ENCODE measurements at places on chromosomes 16 and 17.

GRCh38 chr16:71319999-71320398, 30.8 kb upstream of the CMTR2 start:
- DNase-seq = no peak

DNA sequence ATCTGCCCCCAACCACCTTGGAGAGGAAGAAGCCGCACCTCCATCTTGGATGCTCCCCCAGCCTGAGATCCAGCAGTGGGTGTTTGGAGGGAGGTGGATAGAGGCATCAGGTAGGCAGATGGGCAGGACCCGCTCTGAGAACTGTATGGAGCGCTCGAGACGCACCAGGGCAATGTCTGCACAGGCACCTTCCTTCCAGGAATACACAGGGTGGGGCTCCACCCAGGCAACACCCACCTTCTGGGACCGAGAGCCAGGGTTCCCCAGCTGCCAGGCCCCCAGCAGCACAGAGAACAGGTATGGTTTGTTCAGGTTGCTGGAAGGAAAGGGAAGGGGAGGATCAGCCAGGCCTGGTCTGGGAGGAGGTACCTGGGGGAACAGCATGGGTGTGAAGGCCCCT, 2.4 kb downstream of the PRSS22 start:
- no peak for DNase-seq

DNA sequence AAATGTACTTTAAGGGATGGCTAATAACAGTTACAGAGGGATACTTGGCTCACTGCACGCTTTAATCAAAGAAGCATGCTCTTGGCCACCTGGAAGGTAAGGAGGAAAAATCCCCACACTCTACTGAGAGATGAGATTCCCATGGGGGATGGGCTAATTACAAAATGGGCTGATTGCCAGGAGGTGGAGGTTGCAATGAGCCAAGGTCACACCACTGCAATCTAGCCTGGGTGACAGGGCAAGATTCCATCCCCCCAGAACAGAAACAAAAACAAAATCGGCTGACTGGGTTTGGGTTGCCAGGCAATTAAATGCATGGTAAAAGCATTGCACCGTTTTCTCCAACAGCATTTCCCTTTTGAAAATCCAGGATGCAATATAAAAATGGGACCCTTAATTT, 18.0 kb downstream of the N4BP1 start:
- no peak for DNase-seq

DNA sequence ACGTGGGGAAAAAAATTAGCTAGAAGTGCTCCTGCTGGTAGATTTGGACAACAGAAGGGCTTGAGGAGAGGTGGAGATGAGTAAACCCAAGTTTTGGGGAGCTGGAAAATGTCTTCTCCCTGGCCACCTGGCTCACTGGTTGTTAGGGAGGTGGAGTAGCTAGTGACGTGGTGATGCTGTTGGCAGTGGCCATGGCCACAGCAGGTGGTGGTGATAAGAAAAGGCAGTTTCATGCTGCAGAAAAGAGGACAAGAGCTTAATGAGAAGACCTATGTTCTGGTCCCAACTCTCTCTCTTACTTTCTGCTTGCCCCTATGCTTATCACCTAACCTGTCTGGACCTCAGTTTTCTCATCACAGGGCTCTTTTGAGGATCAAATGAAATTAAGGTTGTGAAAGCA, 223.5 kb upstream of the N4BP1 start:
- DNase-seq = no peak

DNA sequence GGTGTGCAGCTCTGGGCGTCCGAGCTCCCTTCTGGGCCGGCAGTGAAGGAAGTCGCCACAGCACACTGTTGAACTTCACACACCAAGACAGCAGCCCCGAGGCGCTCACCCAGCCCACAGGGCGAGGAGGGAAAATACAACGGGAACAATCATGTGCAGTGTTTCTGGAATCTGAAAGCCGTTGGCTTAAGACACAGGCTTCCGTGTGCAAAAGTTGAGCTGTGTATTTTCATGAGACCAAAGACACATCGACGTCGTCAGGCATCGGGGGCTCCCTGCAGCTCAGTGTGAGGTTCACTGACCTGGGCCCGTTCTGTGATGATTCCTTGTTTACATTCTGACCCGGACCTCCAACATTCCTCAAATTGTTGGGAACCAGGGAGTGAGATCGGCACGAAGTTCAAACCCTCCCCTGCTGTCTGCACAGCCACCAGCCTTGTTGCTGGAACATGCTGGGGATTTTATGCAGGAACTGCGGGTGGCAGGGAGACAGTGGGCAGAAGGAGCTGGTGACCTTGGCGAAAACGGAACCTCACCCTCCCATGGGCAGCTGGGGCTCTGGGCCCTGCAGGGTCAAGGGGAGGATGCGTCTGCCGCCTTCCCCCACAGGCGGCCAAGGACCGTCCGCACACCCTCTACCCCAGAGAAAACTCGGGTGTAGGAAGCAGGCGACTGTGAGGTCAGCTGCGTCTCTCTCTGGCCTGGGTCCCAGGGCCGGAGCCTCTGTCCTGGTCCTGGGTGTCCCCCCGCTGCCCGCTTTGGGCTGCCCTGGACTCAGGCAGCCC, 72.2 kb downstream of the METRNL start:
- DNase-seq = no peak

- DNase-seq = peak; percentile 50
Measured at GRCh38 chr17:18248300-18248731, 10.2 kb downstream of the FLII start.

- DNase-seq = no peak
Measured at GRCh38 chr17:11324846-11325420, 83.9 kb downstream of the SHISA6 start.

GRCh38 chr17:1626333-1626732, 2.3 kb downstream of the SLC43A2 start:
- no peak for DNase-seq

- no peak for DNase-seq
Measured at GRCh38 chr17:39018267-39019134, 51.3 kb upstream of the FBXO47 start.

Measured in T-helper 9 cell (primary cell).